Calu3 (cell line): ENCODE measurements at places on chromosomes 12 and 14.

GRCh38 chr14:102164241-102164641 lies 24.5 kb downstream of the WDR20 start:
- peaks cover 24% of the 10 kb centered on the region for H3K4me1 ChIP-seq
- no peak for DNase-seq
- no peak overlapping the region for H3K27ac ChIP-seq
- peaks cover 5% of the 10 kb centered on the region for H3K36me3 ChIP-seq

DNA sequence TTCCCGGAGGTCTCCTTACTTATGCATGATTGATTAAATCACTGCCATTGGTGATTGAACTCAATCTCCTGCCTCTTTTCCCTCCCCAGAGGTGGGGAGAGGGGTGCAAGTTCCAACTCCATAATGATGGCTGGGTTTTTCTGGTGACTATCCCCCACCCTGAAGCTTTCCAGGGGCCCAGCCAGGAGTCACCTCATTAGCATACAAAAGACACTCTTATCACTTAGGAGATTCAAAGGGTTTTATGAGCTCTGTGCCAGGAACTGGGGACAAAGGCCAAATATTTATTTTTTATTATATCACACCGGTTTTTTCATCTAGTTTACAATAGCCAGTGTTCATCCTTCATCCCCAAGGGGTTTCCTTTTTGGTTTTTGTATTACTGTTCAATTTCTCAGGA lies 300.7 kb downstream of the ETNK1 start:
- H3K36me3 ChIP-seq: no peaks in the 10 kb centered on the region
- H3K4me1 ChIP-seq: no peaks in the 10 kb centered on the region
- no peak for DNase-seq
- peaks cover 13% of the 10 kb centered on the region for H3K27me3 ChIP-seq
- no peak overlapping the region for H3K4me3 ChIP-seq

DNA sequence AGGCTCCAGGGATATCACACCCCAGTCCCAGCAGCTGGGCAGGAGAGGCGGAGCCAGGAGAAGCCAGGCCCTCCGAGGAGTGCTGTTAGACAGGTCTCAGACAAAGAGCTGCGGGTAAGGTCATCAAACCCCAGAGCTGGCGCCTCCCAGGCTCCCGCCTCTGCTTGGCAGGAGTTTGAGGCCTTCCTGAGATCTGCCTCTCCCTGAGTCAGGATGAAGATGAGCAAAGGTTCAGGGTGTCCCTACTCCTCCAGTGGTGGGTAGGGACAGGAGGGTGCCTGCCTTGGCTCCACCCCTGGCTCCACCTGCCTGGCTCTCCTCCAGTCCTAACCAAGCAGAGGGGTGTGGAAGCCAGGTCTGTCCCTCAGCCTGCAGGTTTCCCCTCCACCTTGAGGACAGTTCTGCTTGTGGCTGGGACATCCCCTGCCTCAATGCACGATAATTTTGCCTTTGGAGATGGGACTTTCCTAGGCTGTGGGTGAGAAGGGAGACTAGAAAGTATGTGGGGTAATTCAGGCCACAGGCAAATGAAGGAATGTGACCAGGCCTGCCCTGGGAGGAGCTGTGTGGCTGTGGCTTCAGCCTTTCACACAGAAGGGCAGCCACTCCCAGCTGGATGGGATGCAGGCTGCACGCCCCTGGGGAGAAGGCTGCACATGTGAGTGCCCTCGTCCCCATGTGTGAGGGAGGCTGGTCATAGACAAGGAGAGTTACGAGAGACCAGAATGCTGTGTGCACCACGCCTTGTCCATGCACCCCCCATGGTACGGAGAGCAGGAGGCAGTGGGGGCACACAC lies 2.2 kb downstream of the PLEKHG6 start:
- H3K27me3 ChIP-seq: no peaks in the 10 kb centered on the region
- H3K4me1 ChIP-seq: peaks cover 22% of the 10 kb centered on the region
- H3K4me3 ChIP-seq: peak overlapping the region; percentile 48
- peak; percentile 76 for DNase-seq
- peak overlapping the region; percentile 60 for H3K27ac ChIP-seq

GRCh38 chr12:49108958-49109404 lies 1.7 kb downstream of the LMBR1L start:
- peaks cover 13% of the 10 kb centered on the region for H3K4me1 ChIP-seq
- peak overlapping the region; percentile 94 for H3K4me3 ChIP-seq
- no peaks in the 10 kb centered on the region for H3K27me3 ChIP-seq

GRCh38 chr14:71362920-71363584 lies 455.8 kb downstream of the PCNX1 start:
- no peak for DNase-seq
- H3K36me3 ChIP-seq: no peaks in the 10 kb centered on the region
- no peaks in the 10 kb centered on the region for H3K27me3 ChIP-seq
- H3K4me3 ChIP-seq: no peak overlapping the region

- no peak overlapping the region for H3K27ac ChIP-seq
- no peaks in the 10 kb centered on the region for H3K4me1 ChIP-seq
- DNase-seq: no peak
- no peaks in the 10 kb centered on the region for H3K36me3 ChIP-seq
- H3K4me3 ChIP-seq: no peak overlapping the region
Measured at GRCh38 chr12:94372461-94372860, 87.2 kb downstream of the CEP83 start.

- no peak overlapping the region for H3K27ac ChIP-seq
- H3K4me3 ChIP-seq: no peak overlapping the region
- H3K36me3 ChIP-seq: no peaks in the 10 kb centered on the region
- peaks cover 24% of the 10 kb centered on the region for H3K27me3 ChIP-seq
- DNase-seq: no peak
Measured at GRCh38 chr14:91918186-91918883, 29.2 kb downstream of the FBLN5 start.

GRCh38 chr14:97177016-97177415 lies 379.8 kb downstream of the VRK1 start:
- H3K36me3 ChIP-seq: no peaks in the 10 kb centered on the region
- no peaks in the 10 kb centered on the region for H3K27me3 ChIP-seq
- peak; percentile 15 for DNase-seq
- no peaks in the 10 kb centered on the region for H3K4me1 ChIP-seq

- H3K27ac ChIP-seq: no peak overlapping the region
- no peaks in the 10 kb centered on the region for H3K36me3 ChIP-seq
- no peaks in the 10 kb centered on the region for H3K27me3 ChIP-seq
- no peaks in the 10 kb centered on the region for H3K4me1 ChIP-seq
- no peak overlapping the region for H3K4me3 ChIP-seq
Measured at GRCh38 chr14:97458661-97459579, 661.7 kb downstream of the VRK1 start.

DNA sequence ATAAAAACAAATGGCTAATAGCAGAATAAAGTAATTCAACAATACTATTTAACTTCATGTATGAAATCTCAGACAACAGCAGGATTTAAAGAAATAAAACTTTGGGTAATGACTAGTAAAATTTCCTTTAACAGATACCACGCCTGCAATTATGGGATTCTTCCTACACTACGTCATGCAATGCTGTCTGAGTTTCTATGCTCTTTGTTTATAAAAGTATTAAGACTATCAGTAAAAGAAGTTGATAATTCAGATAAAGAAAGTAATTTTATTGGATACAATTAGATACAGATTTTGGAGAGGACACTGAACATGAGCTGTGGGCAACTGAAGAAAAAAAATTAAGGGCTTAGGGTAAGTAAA lies 308.4 kb upstream of the LRFN5 start:
- H3K4me3 ChIP-seq: no peak overlapping the region
- H3K27me3 ChIP-seq: no peaks in the 10 kb centered on the region
- no peaks in the 10 kb centered on the region for H3K4me1 ChIP-seq
- no peaks in the 10 kb centered on the region for H3K36me3 ChIP-seq

DNA sequence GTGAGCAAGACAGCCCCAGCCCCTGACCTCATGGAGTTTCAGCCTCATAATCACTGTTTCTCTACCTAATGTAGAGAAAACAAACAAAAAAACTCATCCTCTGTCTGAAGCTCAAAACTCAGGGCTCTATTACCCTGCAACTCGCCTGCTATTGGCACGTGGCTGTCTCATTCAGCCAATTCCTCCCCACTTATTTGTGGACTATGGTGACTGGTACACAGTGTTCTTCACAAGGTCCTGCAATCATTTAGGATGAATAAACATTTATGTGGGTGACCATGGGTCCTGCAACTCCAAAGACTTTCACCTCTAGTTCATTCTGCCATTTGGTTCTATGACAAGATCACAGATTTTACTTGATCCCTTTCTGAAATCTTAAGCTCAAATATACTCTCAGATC lies 4.7 kb downstream of the PPP2R3C start:
- no peak overlapping the region for H3K27ac ChIP-seq
- H3K4me1 ChIP-seq: no peaks in the 10 kb centered on the region
- no peak overlapping the region for H3K4me3 ChIP-seq
- DNase-seq: no peak
- peaks cover 29% of the 10 kb centered on the region for H3K36me3 ChIP-seq

DNA sequence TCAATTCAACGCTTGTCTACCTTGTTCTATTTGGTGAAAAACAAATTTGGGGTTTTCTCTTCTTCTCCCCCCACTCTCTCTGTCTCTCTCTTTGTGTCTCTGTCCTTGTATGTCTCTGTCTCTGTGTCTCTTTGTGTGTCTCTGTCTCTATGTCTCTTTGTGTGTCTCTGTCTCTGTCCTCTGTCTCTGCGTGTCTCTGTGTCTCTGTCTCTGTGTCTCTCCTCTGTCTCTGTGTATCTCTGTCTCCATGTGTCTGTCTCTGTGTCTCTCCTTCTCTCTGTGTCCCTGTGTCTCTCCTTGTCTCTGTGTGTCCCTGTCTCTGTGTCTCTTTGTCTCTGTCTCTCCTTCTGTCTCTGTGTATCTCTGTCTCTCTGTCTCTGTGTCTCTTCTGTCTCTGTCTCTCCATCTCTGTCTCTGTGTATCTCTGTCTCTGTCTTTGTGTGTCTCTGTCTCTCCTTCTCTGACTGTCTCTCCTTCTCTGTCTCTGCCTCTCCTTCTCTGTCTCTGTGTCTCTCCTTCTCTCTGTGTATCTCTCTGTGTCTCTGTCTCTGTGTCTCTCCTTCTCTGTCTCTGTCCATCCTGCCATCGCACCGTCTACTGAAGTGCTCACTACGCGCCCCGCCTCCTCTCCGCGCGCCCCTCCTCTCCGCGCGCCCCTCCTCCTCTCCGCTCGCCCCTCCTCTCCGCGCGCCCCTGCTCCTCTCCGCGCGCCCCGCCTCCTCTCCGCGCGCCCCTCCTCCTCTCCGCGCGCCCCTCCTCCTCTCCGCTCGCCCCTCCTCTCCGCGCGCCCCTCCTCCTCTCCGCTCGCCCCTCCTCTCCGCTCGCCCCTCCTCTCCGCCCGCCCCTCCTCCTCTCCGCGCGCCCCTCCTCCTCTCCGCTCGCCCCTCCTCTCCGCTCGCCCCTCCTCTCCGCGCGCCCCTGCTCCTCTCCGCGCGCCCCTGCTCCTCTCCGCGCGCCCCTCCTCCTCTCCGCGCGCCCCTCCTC lies 12.8 kb downstream of the LRCOL1 start:
- peaks cover 14% of the 10 kb centered on the region for H3K36me3 ChIP-seq
- peak overlapping the region; percentile 0 for H3K4me3 ChIP-seq
- peak overlapping the region; percentile 8 for H3K27ac ChIP-seq
- DNase-seq: no peak
- peaks cover 98% of the 10 kb centered on the region for H3K27me3 ChIP-seq

GRCh38 chr14:88695870-88696269 lies 96.9 kb downstream of the EML5 start:
- no peaks in the 10 kb centered on the region for H3K36me3 ChIP-seq
- DNase-seq: no peak
- no peak overlapping the region for H3K4me3 ChIP-seq
- no peak overlapping the region for H3K27ac ChIP-seq

DNA sequence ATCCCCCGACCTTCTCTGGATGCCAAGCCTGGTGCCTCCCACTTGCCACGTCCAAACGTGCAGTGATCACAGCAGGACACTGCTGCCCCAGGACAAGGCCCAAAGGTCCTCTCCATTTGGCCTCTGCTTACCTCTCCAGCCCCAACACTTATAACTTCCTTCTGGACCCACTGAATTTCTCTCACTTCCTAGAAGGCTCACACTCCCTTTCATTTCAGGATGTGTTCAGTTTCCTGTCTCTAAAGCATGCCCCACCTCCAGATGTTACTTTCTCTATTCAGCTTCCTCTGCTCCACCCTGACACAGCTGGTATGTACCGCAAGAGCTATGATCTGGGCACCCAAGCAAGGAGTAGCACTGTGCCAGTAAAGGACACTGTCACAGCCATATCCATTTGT lies 33.0 kb downstream of the CDKL1 start:
- DNase-seq: no peak
- H3K36me3 ChIP-seq: no peaks in the 10 kb centered on the region
- no peak overlapping the region for H3K27ac ChIP-seq

DNA sequence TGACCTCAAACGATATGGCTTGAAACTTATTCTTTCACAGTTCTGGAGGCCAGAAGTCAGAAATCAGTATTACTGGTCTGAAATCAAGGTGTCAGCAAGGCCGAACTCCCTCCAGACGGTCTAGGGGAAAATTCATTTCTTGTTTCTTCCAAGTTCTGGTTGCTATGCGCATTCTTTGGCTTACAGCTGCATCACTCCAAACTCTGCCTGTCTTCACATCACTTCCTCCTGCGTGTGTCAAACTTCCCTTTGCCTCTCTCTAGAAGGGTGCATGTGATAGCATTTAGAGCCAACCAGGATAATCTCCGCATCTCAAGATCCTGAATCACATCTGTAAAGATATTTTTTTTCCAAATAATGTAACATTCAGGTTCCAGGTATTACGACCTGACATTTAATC lies 62.8 kb downstream of the DENND5B start:
- H3K4me3 ChIP-seq: no peak overlapping the region
- H3K4me1 ChIP-seq: peaks cover 26% of the 10 kb centered on the region
- no peaks in the 10 kb centered on the region for H3K36me3 ChIP-seq
- no peak overlapping the region for H3K27ac ChIP-seq
- DNase-seq: no peak
- H3K27me3 ChIP-seq: no peaks in the 10 kb centered on the region

- no peak overlapping the region for H3K4me3 ChIP-seq
- H3K27me3 ChIP-seq: no peaks in the 10 kb centered on the region
- no peaks in the 10 kb centered on the region for H3K36me3 ChIP-seq
- no peak overlapping the region for H3K27ac ChIP-seq
Measured at GRCh38 chr12:123948401-123948795, 24.2 kb downstream of the CCDC92 start.

DNA sequence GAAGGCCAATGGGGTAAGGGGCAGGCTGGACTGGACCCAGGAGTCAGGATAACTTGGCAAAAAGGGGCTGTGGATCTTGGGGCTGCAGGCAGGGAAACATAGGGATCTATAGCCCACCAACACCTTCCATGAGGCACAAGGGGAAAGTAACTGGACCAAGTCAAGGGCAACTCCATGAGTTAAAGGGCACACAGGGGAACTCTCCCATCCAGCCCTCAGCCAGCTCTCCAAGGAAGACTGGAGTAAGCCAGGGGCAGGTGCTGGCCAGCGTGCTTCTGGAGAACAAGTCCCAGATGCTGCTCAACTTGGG lies 31.3 kb upstream of the ZFP36L1 start:
- DNase-seq: no peak
- H3K27me3 ChIP-seq: no peaks in the 10 kb centered on the region
- H3K4me1 ChIP-seq: peaks cover 14% of the 10 kb centered on the region

- H3K36me3 ChIP-seq: no peaks in the 10 kb centered on the region
- H3K4me1 ChIP-seq: peaks cover 45% of the 10 kb centered on the region
- H3K4me3 ChIP-seq: no peak overlapping the region
- H3K27me3 ChIP-seq: no peaks in the 10 kb centered on the region
- no peak for DNase-seq
Measured at GRCh38 chr14:32381869-32382268, 52.8 kb downstream of the AKAP6 start.
